ENCODE measurements at places on chromosomes 16 and 17.

DNA sequence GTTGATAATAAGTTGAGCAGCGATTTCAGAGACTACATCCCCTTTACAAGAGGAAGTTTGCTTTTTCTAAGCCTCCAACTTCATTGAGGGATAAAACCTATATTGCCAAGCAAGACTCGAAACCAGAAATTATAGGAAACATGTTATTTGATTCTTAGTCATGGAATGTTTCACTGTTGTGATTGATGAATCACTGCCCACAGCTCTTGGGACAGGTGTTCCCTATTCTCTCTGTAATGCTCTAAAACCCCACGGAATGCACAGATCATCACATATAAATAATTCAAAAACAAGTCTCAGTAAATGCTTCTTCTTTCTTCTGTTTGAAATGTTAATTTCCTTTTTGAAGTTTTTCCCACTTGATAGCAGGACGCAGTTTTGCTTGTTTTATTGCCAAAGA is 809.5 kb upstream of the GOT2 start:
- peaks cover 26% of the 10 kb centered on the region for H3K4me1 ChIP-seq
- peak overlapping the region; percentile 69 for H3K27ac ChIP-seq
- no peaks in the 10 kb centered on the region for H3K27me3 ChIP-seq
- DNase-seq = no peak
- no peak overlapping the region for H3K4me3 ChIP-seq
- no peaks in the 10 kb centered on the region for H3K36me3 ChIP-seq

DNA sequence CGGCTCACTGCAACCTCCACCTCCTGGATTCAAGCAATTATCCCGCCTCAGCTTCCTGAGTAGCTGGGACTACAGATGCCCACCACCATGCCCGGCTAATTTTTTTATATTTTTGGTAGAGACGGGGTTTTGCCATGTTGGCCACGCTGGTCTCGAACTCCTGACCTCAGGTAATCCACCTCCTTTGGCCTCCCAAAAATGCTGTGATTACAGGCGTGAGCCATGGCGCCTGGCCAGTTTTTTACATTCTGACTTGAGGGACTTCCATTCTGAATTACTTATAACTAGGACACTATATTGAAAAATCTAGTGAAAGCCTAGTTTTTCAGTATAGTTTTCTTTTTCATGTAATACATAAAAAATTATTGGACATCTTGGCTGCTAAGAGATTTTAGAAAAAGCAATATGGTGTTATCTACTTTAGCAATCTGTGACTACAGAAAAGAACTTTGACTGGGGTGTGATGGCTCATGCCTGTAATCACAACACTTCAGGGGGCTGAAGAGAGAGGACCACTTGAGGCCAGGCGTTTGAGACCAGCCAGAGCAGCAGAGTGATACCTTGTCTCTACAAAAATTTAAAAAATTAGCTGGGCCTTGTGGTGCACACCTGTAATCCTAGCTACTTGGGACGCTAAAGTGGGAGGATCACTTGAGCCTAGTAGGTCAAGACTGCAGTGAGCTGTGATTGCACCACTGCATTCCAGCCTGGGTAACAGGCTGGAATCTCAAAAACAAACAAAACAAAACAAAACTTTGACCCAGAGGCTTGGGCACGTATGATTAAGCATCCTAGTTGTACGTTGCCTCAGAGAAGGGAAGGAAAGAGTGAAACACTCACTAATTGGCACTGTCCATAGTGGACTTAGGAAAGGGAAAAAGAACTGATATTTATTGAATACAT is 26.8 kb upstream of the GOSR1 start:
- DNase-seq = no peak
- H3K27ac ChIP-seq = no peak overlapping the region
- no peaks in the 10 kb centered on the region for H3K4me1 ChIP-seq
- H3K36me3 ChIP-seq = peaks cover 29% of the 10 kb centered on the region

DNA sequence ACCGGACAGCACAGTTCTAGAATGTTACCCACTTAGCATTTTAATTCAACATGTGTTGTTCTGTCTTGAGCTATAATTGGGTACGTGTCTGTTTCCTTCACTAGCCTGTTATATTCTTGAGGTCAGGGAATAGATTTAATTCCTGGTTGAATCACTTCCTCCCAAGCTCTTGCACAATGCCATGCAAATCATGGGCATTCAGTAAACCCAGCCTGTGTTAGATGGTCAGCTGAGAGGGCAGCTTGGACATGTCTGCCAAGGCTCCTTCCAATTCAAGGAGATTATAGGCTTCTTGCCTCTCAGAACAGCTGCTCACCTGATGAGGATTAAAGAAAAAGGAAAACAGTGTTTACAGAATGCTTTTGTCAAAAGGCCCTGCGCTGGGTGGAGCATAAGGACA is 12.6 kb downstream of the C1QTNF1 start:
- H3K27me3 ChIP-seq = no peaks in the 10 kb centered on the region
- peak overlapping the region; percentile 79 for H3K27ac ChIP-seq
- peak; percentile 30 for DNase-seq
- H3K4me1 ChIP-seq = peaks cover 35% of the 10 kb centered on the region
- no peaks in the 10 kb centered on the region for H3K36me3 ChIP-seq

- no peak overlapping the region for H3K4me3 ChIP-seq
- 0 out of 2 replicates have a peak, but pooled peaks cover 8% of the 10 kb centered on the region for H3K36me3 ChIP-seq
- DNase-seq = no peak
Observed at GRCh38 chr17:55773671-55774070, 22.8 kb downstream of the PCTP start.

GRCh38 chr16:85912211-85912974 is 13.4 kb downstream of the IRF8 start:
- H3K36me3 ChIP-seq = no peaks in the 10 kb centered on the region
- no peak overlapping the region for H3K27ac ChIP-seq
- no peak overlapping the region for H3K4me3 ChIP-seq
- no peak for DNase-seq
- peaks cover 8% of the 10 kb centered on the region for H3K4me1 ChIP-seq

- no peaks in the 10 kb centered on the region for H3K27me3 ChIP-seq
- no peak overlapping the region for H3K27ac ChIP-seq
- H3K4me1 ChIP-seq = peaks cover 13% of the 10 kb centered on the region
- DNase-seq = no peak
- peaks cover 28% of the 10 kb centered on the region for H3K36me3 ChIP-seq
- no peak overlapping the region for H3K4me3 ChIP-seq
Observed at GRCh38 chr17:81291662-81292061, 3.4 kb downstream of the SLC38A10 start.

DNA sequence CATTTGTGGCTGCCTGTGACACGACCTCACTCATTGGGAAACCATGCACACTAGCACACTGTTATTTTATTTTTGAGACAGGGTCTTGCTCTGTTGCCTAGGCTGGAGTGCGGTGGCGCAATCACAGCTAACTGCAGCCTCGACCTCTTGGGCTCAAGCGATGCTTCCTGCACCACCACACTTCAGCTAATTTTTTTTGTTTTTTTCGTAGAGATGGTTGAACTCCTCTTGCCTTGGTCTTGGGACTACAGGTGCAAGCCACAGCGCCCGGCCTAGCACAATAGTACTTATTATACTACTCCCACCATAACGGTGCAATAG is 2.8 kb upstream of the NPTX1 start:
- H3K4me3 ChIP-seq = no peak overlapping the region
- no peak overlapping the region for H3K27ac ChIP-seq
- H3K36me3 ChIP-seq = no peaks in the 10 kb centered on the region
- DNase-seq = no peak

DNA sequence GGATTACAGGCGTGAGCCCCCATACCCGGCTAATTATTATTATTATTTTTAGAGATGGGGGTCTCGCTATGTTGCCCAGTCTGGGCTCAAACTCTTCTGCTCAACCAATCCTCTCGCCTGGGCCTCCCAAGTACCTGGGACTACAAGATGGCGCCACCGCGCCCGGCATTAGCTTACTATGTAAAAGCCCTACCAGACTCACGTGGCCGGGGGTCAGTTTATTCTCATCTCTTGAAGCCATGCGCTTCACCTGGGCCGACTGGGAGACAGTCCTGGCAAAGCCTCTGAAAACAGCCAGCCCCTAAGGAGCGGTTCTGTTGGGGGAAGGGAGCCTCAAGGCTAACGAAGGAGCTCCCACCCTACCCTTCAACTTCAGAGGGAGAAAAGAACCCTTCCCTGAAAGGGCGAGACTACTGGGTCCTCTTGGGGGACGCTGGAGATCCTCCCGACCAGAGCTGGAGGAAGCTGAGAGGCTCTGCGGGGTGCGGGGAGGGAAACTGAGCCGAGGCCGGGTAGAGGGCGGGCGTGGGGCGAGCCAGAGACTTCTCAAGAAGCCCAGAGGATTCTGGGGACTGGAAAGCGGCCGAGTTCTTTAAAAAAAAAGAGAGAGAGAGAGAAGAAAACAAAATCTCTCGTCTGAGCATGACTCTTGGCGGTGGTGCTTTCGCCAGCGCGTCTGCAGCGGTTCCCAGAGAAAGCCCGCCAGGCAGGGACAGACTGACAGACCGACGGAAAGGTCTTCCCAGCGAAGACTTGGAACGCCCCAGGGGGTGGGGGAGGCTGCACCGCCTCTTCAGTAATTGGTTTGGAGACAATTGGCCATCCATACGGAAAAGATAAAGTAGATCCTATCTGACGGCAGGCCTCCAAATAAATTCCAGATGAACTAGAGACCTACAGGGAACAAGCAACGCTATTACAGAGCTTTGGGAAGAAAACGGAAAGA is 5.6 kb upstream of the TUBG2 start:
- H3K4me1 ChIP-seq = peaks cover 3% of the 10 kb centered on the region
- no peaks in the 10 kb centered on the region for H3K27me3 ChIP-seq
- no peak for DNase-seq
- H3K36me3 ChIP-seq = no peaks in the 10 kb centered on the region
- H3K27ac ChIP-seq = no peak overlapping the region
- H3K4me3 ChIP-seq = no peak overlapping the region

DNA sequence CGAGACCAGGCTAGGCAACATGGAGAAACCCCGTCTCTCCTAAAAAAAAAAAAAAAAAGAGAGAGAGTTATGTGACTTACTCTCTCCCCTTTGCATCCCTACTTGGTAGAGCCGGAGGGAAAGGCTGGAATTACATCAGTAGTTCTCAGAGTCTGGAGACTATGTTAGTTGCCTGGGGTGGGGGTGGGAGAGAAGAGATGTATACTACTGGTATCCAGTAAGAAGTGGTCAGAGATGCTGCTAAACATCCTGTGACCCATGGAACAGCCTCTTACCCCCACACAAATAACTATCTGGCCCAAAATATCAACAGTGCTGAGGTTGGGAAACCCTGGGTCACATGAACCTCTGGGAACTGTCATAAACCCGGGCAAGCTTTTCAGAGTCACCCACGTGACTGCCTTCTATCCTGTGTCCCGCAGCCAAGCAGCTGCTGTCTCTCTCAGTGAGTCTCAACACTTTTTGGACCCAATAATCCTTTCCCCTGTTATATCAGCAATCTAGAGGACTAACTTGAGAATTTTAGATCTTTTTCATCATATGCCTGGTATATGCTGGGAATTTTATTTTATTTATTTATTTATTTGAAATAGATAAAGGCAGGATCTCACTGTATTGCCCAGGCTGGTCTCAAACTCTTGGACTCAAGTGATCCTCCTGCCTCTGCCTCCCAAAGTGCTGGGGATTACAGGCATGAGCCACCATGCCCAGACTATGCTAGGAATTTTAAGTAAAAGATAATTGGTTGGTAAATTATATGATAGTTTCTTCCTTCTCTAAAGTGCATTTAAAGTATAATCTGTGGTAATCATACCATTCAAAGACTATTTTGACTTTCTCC is 8.7 kb downstream of the EIF1 start:
- H3K4me3 ChIP-seq = no peak overlapping the region
- H3K4me1 ChIP-seq = no peaks in the 10 kb centered on the region
- H3K27ac ChIP-seq = no peak overlapping the region
- no peaks in the 10 kb centered on the region for H3K27me3 ChIP-seq
- peaks cover 9% of the 10 kb centered on the region for H3K36me3 ChIP-seq

DNA sequence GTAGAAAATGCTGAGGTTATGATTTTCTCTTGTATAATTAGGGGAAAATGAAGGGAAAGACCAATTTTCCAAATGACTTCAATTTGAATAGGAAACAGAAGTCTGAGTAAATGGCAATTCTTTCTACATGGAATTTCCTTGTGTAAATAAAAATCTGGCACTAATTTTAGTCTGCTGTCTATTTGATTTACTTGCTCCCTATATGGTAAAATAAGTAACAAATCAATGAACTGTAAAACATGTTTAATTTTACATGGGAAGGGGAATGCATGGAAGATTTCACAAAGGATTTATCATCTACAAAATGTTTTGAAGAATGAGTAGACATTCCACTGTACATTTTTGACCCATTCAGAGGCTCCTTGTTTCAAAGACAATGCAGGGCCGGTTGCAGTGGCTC is 811.6 kb upstream of the GOT2 start:
- peaks cover 26% of the 10 kb centered on the region for H3K4me1 ChIP-seq
- H3K27me3 ChIP-seq = no peaks in the 10 kb centered on the region
- DNase-seq = no peak
- no peak overlapping the region for H3K27ac ChIP-seq
- H3K4me3 ChIP-seq = no peak overlapping the region

- no peak for DNase-seq
- no peak overlapping the region for H3K27ac ChIP-seq
- H3K4me1 ChIP-seq = no peaks in the 10 kb centered on the region
- H3K4me3 ChIP-seq = no peak overlapping the region
Observed at GRCh38 chr16:8588682-8589056, 1.6 kb downstream of the TMEM114 start.

GRCh38 chr17:74892974-74893911 is at the start of gene FADS6:
FADS6 (minus strand) TSS chr17:74893633; CDS start chr17:74893595, 38 bp downstream.
- no peak within 1 kb of the TSS for H3K27ac ChIP-seq
- DNase-seq = no peak
- no peaks in the 10 kb centered on the region for H3K36me3 ChIP-seq
- no peaks in the 10 kb centered on the region for H3K4me1 ChIP-seq

DNA sequence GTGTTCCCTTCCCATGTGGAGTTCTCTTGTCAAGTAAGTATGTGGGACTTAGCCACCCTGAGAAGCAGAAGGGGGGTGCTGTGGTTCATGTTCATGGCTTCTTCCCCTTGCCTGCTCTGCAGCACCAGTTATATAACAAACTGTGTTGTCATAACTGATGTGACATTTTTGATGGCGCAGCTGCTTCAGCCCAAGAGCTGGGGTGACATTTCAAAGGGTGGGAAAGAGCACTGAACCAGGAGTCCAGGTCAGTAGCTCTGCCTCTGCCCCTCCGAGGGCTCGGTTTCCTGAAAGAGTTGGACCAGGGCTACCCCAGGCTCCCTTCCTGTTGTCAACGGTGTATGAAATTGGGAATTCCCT is 7.4 kb downstream of the GNAO1 start:
- no peaks in the 10 kb centered on the region for H3K36me3 ChIP-seq
- H3K4me1 ChIP-seq = no peaks in the 10 kb centered on the region
- H3K27ac ChIP-seq = no peak overlapping the region
- no peak for DNase-seq
- H3K4me3 ChIP-seq = no peak overlapping the region
- peaks cover 51% of the 10 kb centered on the region for H3K27me3 ChIP-seq

DNA sequence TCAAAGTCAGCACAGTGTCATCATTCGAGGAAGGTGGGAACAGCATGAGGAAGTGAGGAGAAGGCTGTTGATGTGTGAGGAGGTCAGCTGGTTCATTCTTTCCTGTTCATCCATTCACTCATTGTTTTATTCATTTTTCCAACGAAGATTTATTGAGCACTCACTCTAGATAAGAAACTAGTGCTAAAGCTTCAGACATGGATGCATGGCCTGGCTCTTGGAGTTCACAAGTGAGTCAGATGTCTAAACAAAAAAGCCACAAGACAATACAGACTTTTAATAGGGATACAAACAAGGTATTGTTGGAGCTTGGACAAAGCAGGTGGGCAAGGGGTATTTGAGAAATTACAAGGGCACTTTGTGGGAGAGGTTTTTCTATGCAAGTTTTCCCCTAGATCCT is 31.3 kb upstream of the MPHOSPH6 start:
- no peaks in the 10 kb centered on the region for H3K27me3 ChIP-seq
- no peak overlapping the region for H3K27ac ChIP-seq
- peaks cover 13% of the 10 kb centered on the region for H3K4me1 ChIP-seq
- no peaks in the 10 kb centered on the region for H3K36me3 ChIP-seq
- no peak overlapping the region for H3K4me3 ChIP-seq

Measured in RWPE2 (cell line).